ENCODE measurements at places on chromosomes 2 and 18.

DNA sequence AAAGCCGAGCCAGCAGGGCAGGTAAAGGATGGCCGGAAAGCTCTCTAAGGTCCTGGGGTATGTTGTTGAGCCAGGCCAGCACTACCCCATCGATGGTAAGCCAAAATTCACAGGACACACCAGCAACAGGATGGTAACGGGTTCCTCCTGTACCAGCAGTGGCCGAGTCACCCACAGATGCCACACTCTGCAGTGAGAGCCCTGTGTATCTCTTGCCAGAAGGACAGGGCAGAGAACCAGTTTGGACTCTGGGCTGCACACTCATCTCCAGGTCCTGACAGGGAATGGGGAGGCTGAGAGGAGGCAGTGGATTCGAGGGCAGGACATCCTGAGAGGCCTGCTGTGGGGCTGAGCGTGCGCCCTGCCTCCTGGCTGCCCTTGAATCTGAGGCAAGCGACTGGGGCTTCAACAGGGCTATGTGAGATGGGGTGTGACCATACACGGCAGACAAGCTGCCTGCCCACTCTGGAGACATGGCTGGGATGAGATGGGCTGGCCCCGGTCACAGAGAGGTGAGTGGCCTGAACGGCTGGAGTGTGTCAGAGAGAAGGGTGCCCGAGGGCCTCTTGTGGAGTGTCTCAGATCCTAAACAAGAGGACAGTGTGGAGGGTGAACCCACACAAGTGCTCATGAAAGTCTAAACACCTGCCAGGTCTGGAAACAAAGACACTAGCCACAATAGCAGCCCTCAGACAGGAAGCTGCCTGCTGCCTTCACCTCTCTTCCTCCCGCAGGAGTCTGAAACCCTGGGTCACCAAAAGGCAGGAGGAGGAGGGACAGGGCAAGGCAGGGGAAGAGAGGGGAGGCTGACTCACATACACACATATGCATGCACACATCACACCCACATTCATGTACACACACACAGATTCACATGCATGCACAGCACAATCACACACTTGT is 182.3 kb downstream of the LOXHD1 start:
- no peak for DNase-seq

- no peak for DNase-seq
Observed at GRCh38 chr18:78994977-78995582, 15.5 kb downstream of the SALL3 start.

- no peak for DNase-seq
Observed at GRCh38 chr2:39448169-39448502, 11.1 kb upstream of the MAP4K3 start.

DNA sequence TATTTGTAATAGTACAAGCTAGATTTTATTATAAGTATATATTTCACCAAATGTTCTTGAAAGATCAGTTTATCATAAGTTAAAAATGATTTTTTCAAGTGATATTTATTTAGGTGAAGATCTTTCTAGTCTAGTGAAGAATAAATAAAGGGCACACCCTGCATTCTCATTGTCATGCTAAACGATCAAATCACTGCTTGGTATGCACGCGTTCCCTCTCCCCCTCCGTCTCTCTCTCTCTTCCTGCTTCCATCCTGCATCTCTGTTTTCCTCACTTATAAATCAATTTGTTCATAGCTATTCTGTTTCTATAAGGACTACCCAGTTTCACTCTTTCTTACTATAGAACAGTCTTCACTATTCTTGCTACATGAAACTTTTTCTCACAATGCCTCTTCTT is 1067.4 kb downstream of the LRP1B start:
- no peak for DNase-seq

- no peak for DNase-seq
Observed at GRCh38 chr2:136012315-136012714, 26.9 kb upstream of the DARS1 start.

DNA sequence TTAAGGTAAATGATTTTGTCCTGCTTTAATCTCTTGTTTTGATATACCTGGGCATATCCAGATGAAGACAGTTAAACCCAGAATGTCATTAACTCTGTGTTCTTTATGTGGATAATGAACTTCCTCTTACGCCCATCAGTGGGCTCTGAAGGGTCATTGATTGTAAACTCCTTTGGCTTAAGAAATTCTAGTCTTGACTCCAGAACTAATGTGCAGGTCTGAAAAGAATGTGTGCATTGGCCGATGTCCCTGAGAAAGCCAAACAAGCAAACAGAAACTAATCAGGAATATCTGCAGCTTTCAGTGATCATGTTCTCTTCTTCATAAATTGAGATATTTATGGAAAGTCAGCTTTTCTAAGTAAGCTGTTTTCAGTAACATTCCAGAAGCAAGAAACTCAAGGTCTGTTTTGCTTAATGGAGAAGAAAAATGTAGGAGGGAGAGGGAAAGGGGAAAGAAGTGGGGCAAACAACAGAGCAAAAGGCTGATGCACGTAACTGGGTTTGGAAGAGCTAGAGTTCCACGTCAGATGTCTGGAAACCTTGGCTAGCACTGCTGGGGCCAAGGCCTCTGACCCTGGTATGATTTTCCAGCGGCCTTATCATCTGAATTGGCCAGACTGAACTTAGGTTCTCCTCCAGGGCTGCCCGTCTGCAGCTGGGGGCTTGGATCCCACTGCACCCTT is 61.3 kb upstream of the FHL2 start:
- DNase-seq: no peak

GRCh38 chr2:95354469-95354901 is 48.0 kb upstream of the FAHD2A start:
- DNase-seq: no peak

DNA sequence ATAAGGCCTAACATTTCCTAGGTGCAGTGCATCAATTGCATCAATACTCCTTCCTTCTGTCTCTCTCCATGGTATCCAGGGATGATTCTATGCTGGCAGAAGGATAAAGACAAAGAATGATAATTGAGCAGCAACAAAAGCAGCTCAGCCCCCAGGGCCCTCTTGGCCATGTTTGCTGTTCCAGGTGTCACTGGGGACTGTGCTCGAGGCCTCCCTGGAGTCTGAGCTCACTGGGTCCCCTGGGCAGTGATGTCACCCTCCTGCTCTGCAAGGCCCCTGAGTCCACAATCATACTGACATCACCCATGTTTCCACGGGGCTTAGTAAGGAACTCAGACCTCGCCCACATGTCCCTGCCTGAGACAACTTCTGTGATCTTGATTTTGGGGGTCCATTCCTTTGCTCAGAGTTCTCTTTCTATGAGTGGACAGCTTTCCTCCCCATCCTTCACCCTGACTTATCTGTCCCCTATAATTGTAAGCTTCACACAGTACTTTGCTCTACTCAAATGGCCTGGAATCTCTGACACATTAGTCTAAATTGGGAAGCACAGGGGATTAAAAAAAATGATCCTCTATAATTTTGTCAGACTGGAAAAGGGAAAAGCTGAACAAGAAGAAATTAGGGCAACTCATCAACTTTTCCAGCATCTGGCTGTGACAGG is 15.8 kb upstream of the EXOC6B start:
- no peak for DNase-seq

DNA sequence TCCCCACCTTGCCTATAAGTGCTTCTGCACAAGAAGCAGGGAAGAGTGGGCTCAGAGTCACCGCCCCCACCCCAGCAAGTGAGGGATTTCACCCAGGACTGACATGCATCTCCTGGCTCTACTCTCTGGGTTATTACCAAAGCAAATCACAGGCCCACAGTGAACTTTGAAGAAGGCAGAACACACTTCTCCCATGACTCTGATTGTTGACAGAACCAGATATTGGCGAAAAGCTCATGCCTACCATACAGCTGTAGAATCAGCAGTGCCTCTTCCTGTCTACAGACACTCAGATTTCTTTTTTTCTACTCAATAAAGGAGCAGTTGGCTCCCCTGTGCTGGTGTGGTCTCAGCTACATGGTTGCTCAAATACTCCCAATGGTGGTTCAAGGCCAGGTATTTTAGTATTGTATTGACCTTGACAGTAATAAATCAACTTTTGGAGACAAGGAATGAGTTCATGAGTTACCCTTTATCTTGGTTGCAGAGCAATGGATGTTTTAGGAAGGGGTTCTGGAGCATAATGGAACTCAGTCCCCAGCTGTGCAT is 512.9 kb upstream of the ID2 start:
- no peak for DNase-seq

GRCh38 chr2:224401641-224402342 is at the start of gene FAM124B:
TSS of gene FAM124B (minus strand) at chr2:224402107. CDS start at chr2:224401768, 339 bp downstream.
- peak; percentile 33 for DNase-seq

GRCh38 chr18:65983750-65984149 is 232.9 kb downstream of the CDH7 start:
- DNase-seq: no peak

GRCh38 chr18:416930-417329 is 83.6 kb downstream of the COLEC12 start:
- no peak for DNase-seq

DNA sequence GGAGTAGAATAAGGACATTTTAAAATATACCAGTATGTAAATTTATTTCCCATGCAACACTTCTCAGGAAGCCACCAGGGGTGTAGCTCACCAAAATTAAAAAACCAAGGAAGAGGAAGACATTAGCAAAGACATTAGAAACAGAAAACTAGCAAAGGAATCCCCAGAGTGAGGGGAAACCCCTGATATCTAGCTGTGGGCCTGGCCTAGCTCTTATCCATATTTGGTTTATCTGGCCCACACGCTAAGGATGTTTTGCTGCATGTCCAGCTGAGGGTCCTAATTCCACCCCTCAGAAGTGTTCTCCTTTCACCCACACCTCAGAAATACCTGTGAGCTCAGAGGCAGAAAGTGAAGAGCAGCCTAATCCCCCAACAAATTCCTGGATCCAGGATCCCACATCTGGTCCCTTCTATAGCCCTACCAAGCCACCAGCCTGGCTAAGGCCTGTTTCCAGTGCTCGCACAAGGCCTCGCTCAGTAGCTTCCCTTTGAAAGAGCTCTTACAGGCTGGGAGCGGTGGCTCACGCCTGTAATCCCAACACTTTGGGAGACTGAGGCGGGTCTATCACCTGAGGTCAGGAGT is 17.4 kb downstream of the OSBPL1A start:
- no peak for DNase-seq

DNA sequence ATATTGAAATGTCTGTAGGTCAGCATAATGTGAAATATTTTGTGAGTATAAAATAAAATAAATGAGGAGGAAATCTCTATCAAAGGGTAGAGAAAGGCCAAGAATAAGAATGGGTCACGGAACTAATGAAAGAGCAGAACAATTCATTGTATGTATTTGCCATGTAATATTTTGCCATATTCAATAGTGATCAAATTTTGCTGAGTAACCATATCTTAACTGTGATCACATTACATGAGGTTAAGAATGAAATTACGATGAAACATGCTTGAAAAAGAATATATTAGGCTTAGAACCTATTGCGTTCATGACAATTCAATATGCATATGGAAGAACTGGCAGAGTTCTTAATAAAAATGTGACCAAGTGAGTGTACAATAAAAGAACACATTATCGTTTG is 437.2 kb upstream of the NRXN1 start:
- no peak for DNase-seq

DNA sequence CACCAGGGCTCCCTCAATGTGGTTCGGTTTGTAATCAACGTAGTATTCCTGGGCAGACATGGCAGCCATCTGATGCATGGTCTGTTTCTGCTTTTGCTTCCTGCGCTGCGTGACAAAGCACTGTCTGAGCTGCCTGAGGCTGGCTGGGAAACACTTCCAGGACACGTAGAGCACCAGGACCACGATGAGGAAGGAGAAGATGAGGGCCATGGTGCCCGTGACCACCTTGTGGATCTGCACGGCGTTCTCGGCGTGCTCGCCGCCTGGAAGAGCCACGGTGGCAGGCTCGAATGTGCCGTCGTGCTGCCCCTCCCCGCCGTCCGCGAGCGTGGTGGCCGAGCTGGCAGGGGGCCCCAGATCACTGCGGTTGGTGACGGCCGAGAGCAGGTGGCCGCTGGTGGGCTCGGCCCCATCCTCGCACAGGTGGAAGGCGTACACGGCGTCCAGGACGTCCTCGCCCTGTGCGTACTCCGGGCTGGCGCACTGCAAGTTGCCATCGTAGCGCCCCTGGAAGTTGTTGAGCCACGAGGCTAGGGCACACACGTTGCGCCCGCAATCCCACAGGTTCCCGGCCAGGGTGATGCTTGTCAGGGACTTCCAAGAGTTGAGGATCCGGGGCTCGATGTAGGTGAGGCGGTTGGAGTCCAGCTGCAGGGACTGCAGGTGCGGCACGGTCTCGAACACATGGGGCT is 2.1 kb downstream of the LRRTM1 start:
- no peak for DNase-seq

GRCh38 chr18:5162111-5162510 is 34.9 kb downstream of the AKAIN1 start:
- DNase-seq: no peak

DNA sequence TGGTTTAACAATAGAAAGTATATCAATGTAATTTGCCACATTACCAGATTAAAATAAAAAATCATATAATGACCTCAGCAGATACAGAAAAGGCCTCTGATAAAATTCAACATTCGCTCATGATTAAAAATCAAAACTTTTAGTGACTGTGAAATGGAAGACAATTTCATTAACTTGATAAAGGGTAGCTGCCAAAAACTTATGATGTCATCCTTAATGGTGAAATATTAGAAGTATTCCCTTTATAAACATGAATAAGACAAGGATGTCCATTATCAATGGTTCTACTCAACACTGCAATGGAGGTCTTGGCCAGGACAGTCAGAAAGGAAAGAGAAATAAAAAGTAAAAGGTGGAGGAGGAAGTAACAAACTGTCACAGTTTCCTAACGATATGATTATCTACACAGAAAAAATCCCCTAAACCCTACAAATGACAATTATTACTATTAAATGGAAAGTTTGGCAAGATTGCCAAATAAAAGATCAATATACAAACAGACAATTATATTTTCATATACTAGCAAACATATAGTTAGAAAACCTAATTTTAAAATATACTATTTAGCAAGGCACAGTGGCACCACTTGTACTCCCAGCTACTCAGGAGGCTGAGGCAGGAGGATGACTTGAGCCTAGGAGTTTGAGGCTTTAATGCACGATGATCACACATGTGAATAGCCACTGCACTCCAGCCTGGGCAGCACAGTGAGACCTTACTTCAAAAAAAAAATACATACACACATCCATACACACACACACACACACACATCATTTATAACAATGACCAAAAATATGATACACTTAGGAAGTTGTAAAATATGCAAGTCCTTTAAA is 12.8 kb downstream of the METTL8 start:
- no peak for DNase-seq

DNA sequence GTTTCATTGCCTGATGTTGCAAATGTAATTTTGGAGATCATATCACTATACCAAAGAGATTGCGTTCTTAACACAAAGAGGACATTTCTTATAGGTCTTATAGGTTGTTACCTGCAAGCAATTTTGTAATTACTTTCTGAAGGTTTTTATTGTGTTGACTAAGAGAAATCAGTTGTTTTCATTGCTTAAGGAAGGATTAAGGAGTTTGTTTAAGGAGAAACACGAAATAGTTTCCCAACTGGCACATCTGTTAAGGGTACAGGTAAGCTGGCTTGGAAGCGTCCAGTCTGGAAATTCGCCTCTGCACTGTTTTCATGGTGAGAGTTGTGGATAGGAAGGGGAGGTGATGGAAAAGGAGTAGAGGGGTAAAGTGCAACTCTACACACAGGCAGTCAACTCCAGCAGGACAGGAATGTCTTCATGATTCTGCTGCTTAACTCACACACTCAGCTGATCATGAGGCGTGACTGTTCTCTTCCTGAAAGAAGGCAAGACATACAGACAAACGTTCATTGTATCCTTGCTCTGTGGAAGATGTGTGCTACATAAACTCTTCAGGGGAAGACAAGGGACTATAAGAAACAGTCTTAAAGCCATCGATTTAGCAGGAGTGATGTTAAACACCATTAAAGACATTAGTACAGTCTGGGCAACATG is 61.4 kb upstream of the ACSL3 start:
- no peak for DNase-seq

- DNase-seq: no peak
Observed at GRCh38 chr18:24595561-24596031, 135.2 kb downstream of the HRH4 start.

Measured in stimulated activated naive CD8-positive, alpha-beta T cell treated with anti-CD3 and anti-CD28 coated beads, Interleukin-15, amount 100 ng/mL, for 72 hours (primary cell).